ENCODE measurements at places on chromosomes 3 and 15.

DNA sequence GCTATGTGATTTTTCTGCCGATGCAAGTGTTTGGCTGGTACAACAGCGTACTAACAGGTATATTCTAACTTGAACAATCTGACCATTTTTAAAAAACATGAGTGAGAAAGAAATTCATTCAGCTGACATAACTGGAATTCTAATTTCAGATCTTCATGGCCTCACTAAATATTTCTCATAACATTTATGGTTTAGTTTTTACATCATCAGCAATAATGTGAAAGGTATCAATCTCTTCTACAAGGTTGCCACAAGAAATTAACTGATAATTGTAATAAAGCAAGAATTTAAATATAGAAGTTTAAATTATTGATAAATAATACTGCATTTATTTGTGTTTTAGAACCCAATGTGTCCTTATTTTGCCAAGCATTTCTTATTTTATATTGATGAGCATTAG, 5.2 kb upstream of the C3orf80 start:
- no peak for DNase-seq

GRCh38 chr3:180707896-180708295, 28.6 kb upstream of the CCDC39 start:
- no peak for DNase-seq

DNA sequence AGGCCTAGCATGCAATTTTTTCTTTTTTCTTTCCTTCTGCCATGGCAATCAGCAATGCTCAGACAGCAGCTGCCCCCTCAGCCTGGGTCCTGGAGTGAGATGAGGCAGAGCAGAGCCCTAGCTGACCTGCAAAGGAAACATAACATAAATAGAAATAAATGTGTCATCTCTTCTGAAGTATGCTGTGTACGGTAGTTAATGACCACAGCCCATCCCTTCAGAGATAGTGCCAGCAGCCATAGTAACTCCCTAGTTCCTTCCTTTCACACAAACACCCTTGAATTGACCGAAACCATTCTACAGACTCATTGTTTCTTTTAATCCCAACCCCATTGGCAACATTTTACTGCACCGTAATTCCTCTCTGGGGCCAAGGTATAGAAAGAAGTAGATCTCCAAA, 8.4 kb upstream of the CD47 start:
- no peak for DNase-seq

DNA sequence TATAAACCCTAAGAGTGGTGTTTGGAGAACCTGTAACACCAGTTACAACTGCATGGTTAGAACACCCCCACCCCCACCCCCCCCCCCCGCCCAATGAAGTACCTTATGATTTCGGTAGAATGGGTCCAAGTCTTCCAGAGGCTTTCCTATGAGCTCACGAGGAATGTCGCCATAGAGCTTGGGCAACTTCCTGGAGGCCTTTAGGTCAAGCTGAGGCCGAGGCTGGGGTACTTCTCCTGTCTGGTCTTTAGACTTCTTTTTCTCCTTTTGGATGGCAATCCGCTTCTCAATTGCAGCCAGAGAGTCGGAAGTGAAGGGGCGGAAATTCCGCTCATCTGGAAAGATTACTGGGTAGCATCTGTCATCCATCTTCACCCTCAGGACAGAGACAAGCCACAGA, 101.8 kb downstream of the SCN11A start:
- no peak for DNase-seq

DNA sequence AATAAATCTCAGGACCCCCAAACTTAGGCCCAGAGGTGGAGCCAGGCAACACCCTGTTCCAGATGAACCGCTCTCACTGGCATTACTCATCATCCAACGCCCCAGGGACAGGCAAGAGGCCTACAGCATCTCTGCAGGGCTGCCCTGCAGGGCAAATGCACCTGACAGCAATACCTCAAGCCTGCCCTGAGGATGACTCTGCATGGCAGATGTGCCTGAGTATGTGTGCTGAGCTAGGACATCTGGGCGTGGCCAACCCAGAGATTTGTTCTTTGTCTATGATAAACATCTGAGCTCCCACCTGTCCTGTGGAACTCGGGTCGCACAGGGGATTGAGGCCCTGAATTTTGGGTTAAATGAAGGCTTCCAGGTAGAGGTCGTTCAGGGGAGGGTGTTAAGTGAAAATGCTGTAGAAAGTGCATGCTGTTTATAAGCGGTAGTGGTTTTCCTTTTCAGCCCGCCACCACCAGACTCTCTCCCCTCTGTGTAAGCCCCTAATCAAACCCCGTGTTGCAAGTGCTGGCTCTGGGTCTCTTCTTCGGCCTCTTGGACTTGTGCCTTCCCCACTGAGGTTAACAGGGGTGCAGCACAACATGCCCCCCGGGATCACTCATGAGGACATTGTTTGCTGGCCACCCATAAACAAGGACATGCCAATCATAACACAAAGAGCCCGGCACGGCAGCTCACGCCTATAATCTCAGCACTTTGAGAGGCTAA, 92.3 kb downstream of the ATP10A start:
- no peak for DNase-seq

GRCh38 chr15:94856267-94856854, 625.0 kb downstream of the MCTP2 start:
- DNase-seq: no peak

DNA sequence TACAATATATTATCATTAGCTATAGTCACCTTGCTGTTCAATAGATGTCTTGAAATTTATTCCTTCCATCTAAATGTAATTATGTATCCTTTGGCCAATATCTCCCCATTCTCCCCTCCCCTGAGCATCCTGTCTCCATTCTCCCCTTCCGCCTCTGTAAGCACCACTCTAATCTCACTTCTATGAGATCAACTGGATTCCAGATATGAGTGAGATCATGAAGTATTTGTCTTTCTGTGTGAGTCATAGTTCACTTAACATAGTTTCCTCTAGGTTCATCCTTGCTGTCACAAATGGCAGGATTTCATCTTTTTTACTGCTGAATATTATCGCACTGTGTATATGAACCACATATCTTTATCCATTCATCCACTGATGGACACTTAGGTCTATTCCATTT, 148.8 kb upstream of the NDN start:
- DNase-seq: no peak

DNA sequence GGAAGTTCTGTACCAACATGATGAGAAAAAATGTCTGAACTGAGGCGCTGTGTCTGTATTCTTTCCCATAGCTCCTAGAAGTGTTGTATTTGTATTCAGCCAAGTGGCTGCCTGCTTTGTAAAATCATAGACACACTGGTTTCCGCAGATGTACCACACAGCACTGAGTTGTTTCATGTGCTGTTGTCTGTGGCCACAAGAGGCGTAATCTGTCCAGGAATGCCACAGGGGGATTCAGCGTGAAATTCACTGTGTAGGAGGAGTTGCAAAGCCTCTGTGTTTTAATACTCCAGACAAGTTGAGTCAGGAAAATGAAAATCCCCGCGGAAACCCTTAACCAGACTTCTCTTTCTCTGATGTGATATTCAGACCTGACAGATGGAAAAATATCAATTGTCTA, 462.2 kb downstream of the NSUN3 start:
- DNase-seq: no peak

DNA sequence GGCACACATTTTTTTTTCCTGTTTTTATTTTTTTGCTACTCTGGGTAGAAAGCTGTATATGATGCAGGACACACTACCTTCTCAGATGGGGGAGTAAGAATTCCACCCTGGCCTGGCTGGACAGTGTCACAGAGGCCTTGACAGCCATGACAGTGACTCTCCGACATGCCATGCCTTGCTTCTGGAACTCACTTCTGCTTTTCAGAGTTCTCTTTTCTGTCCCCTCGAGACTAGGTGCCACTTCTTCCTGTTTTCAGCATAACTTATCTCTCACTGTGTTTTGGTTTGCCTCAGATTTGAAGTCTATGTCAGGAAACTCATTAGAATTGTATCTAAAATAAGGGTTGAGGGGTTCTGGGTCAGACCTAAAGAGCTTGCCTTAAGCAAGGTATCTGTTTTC, 69.1 kb upstream of the SEC13 start:
- no peak for DNase-seq

- no peak for DNase-seq
Observed at GRCh38 chr3:74332165-74332564, 282.3 kb downstream of the CNTN3 start.

DNA sequence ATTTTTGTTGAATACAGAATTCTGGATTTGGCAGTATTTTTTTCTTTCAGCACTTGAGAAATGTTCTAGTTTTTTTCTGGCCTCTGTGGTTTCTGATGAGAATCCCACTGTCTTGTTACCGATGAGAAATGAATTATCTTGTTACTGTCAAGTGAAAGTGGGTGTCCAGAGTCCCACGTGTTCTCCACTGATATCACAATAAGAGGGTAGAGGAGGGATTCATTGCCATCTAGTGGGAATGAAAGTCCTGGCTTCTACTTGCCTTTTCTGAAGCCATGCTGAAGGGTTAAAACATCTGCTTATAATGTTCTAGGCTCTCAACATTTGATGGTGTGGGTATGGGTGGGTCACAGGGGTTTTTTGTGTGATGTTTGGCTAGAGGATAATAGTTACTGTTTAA, 66.1 kb downstream of the SEC22A start:
- DNase-seq: no peak

DNA sequence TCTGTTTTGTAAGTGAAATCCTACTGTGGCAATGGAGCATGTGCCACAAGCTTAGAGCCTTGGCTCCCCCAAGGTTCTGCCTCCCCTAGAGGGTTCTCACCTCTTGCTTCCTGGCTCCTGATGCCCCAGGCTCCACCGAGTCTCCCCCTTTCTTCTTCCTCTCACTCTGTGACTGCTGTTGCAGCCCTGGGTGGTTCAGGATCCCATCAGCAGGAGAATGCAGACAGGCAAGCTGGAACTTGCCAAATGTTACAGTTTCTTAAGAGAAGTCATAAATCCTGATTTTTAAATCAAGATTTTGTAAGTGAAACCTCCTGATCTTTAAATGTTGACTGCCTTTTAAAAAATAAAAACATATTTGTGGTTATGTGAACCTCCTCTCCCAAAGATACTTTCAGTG, 133.9 kb downstream of the CCNL1 start:
- DNase-seq: no peak

GRCh38 chr3:62567097-62568021, 194.0 kb upstream of the FEZF2 start:
- no peak for DNase-seq

DNA sequence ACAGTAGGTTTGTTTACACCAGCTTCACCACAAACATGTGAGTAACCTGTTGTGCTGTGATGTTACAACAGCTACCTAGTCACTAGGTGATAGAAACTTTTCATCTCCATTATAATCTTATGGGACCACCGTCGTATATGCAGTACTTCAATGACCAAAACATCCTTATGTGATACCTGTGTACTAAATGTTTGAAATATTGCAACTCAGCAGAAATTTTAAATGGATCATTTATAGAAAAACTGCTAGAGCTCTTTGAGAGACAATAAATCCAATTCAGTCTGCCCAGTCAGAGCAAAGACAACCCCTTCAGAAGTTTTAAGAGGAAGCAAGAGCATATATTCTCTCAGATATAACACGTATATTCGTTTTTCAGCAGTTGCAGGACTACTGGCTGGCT, 73.4 kb downstream of the THBS1 start:
- DNase-seq: no peak

- DNase-seq: peak; percentile 44
Observed at GRCh38 chr3:51681453-51681852, 10.4 kb downstream of the TEX264 start.

DNA sequence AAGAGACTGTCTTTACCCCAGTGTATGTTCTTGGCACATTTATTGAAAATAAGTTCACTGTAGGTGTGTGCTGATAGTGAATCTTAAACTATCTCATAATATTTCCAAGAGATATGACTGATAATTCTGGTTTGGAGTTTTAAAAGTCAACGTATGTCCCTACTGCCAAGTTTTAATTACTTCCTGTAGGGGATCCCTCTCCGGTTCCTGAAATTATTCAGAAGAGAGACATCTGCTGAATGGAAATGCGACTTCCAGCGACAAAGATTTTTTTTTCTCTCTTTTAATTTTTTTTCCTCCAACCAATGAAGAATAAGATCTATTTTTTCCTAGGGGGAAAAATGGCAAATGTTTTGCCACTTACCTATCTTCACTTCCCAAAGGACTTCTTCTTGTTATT, 498.9 kb upstream of the TGFBR2 start:
- DNase-seq: no peak

- no peak for DNase-seq
Observed at GRCh38 chr3:172868582-172869200, 118.2 kb downstream of the ECT2 start.

- no peak for DNase-seq
Observed at GRCh38 chr3:27105904-27106303, 263.3 kb downstream of the NEK10 start.
